ENCODE measurements at places on chromosomes 3 and 15. TPM values are rescaled to one million over a fixed set of nuclear protein-coding genes. Genes with fewer than 3 reads are reported as not detected.
A peak's percentile ranks its signal among the peaks of the same experiment; 100 is the strongest.

GRCh38 chr15:38611228-38611627, 46.6 kb upstream of the RASGRP1 start:
- DNase-seq, result peak; percentile 41

PSTPIP1 gene
- 127 TPM for total RNA-seq

GRCh38 chr3:24648063-24648462, 153.4 kb upstream of the THRB start:
- DNase-seq, result no peak

LINGO1 gene
- not detected for total RNA-seq

GRCh38 chr3:155182467-155182866, 102.3 kb downstream of the MME start:
- DNase-seq, result no peak

DNA sequence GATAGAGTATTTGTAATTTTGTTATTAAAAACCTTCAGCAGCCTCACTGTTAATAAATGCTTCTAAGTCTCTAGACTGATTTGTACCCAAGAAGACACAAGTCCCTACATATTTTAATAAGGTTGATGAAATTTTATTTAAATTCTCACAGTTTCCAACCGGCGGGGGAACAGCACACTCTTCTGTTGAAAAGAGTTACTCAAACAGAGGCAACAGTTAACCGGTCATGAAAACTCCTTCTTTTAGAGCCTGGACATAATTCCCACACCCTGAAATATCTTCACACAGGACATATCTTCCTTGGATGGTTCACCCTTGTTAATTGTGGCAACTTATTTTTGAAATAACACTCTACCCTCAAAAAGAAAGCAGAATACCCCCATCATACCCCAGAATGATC, 278.8 kb downstream of the FOXP1 start:
- DNase-seq, result no peak

DNA sequence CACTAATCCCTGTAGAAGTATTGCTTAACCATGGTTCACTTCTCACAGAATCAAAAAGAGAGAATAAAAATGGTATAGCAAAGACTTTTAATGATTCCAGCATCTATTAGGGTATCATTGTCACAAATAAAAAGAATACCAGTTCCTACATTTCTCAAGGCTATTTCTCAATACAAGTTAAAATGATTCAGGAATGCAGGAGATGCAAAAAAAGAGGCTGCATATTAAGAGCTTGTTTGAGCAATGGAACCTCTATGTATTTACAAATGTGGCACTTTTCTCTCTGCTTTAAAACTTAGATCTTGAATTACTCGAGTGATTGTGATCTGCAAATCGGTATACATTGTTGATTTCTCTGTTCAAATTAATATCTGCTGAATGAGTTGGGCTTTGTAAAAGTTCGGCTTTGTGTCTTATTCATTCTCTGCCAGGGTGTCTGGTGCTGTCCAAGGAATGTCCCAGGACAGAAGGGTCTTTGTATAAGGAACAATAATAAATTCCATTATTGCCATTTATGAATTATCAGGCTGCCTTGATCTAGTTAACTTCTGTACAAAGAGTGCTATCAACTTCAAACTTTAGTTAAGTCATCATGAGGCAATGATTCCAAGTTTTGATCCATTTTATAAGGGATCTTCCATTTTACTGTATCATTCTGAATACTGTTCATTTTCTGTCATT, 364.2 kb downstream of the RBMS3 start:
- DNase-seq, result no peak

GRCh38 chr3:71972031-71972430, 187.1 kb upstream of the PROK2 start:
- no peak for DNase-seq

NR2E3 gene
- not detected for total RNA-seq

DNA sequence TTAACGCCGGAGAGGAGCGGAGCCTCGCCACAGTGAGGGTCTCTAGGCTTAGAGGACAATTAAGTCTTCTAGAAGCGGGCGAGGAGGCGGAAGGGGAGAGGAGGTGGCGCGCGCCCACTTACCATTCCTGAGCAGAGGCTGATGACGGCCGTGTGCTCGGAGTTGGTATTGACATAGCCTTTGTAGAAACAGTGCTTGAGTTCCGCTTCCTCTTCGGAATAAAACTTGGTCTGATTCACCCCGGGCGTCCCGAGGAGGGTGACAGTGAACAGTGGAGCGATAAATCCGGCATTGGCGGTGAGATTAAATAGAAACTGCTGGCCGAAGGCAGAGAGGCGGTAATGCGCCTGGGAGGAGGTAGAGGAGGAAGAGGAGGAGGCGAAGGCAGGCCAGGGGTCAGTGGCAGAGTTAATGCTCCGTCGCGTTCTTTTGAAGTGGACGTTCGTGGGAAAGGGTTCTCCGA, 1.3 kb downstream of the ADAMTS9 start:
- no peak for DNase-seq

Measured in CD8-positive, alpha-beta memory T cell (primary cell).